Kidney tubule cell (primary cell): ENCODE measurements at places on chromosomes 4 and X.

GRCh38 chr4:30727409-30727808, 7.2 kb downstream of the PCDH7 start:
- DNase-seq: no peak

GRCh38 chr4:89665662-89666061, 171.3 kb downstream of the SNCA start:
- no peak for DNase-seq

DNA sequence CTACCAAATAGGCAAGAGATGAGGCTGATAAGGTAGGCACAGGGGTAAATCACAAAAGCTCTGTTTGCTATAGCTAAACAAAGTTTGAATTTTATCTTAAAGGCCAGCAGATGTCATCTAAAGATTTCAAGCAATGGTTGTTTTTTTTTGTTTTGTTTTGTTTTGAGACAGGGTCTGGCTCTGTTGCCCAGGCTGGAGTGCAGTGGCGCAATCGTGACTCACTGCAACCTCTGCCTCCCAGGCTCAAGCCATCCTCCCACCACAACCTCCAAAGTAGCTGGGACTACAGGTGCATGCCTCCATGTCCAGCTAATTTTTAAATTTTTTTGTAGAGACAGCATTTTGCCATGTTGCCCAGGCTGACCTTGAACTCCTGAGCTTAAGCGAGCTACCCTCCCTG, 43.1 kb upstream of the NEUROG2 start:
- DNase-seq: no peak

GRCh38 chr4:179285696-179286095, 1843.5 kb upstream of the AGA start:
- no peak for DNase-seq

- peak; percentile 91 for DNase-seq
These were observed 76.7 kb downstream of the AFF1 start for GRCh38 chr4:87011340-87012034.

DNA sequence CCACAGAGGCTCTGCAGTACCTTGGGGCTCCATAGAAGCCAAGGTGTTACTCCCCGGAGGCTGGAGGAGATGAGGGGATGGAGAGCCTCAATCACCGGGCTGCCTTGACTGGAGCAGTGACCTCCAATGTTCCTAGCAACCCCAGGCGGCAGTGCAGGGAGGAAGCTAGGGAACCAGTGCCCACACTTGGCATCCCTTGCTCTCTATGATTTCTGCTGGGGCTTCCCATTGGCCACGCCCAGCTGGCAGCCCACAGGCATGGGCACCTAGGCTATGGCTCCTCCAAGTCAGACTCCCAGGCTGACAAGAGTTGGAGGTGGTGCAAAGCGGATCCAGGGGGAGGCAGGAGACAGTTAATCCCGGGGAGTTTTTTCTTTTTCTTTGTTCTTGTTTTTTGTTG, 229.7 kb downstream of the EVC2 start:
- DNase-seq: no peak

DNA sequence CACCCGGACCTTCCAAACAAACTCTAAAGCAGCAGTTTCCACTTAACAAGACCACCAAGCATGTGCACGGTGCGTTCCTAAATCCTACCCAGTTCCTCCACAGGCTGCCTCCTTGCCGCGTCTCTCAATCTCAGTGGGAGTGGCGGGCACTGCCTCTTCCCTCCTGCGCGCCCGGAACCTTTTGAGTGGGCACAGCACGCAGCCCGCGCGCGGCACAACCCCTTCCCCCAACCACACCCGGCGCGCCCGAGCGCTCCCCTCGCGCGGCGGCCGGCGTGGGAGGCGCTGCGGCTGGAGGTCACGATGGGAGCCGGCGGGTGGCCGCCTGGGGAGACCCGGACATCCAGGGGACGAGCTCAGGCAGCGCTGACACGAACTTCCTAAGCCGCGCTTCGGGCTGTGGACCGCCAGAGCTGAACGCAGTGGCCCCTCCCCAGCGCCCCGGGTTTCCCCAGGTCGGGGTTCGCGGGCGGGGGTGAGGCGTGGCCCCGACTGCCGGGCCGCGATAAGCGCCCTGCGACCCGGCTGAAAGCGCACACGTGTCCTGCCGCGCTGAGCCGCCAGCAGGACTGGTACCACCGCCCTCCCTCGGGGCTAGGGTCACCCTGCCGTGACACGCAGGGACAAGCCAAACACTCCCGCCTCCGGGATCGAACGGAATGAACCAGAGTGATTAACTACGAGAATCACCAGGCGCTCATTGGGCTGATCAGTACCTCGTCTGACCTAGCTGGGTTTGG, at the start of gene ABCG2:
Gene ABCG2, minus strand, starts transcription at position 151 of the 740 bp plus-strand sequence. CDS start 18,644 bp downstream, outside the sequence.
- DNase-seq: no peak
